Right lung (tissue), 10 donors: ENCODE measurements at places on chromosomes 1 and 21. TPM values are rescaled to one million over a fixed set of nuclear protein-coding genes. Genes with fewer than 3 reads are reported as not detected.

Gene SLC19A2
- 12.6 TPM for polyA plus RNA-seq

DNA sequence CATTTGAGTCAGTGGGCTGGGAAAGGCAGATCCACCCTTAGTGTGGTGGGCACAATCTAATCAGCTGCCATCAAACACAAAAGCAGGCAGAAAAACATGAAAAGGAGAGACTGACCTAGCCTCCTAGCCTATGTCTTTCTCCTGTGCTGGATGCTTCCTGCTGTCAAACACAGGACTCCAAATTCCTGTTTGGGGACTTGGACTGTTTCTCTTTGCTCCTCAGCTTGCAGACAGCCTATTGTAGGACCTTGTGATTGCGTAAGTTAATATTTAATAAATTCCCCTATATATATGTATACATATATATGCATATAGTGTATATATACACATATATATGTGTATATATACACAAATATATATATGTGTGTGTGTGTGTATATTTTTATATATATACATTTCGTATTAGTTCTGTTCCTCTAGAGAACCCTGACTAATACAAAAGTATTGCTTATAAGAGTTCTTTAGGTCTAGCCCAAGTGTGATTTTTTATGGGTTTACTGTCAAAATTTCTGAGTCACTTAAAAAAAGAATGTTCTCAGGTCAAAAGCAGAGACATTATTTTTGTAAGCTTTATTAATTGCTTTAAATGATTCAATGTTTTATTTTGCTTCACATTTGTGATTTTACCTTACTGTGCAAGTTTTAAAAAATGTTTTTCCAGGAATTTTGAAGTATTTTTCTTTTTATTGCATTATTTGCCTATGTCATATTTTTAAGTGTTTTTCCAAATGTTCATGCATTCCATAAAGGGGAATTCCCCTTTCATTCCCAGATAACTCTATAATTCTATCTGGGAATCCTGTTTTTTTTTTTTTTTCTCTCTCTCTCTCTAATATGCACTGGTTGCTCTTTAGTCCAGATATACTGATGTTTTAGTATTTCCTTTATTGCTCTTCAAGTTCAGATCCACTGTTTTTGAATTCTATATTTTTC lies 92.1 kb upstream of the ADAMTS5 start:
- DNase-seq: no peak

Gene BCAS2
- 44.4 TPM for polyA plus RNA-seq

- DNase-seq: no peak
Observed at GRCh38 chr1:8523666-8524206, 205.8 kb downstream of the SLC45A1 start.

DNA sequence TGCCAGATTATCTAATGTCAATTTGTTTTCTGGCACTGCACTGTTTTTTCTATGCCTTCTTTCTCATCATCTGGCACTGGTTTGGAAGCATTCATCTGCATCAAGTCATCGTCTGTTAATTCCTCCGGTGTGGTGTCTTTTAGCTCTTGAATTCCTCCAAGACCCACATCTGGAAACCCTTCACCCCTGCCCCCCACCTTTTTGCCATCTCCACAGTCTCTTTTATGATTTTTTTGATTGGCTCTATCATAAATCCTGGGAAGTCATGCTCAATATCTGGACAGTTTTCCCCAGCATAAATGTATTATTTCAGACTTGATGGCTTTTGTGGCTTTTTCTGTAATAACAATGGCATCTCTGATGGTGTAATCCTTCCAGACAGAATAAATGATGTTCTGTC lies 10.4 kb upstream of the KCNK1 start:
- no peak for DNase-seq

- no peak for DNase-seq
Observed at GRCh38 chr1:96880626-96881025, 159.0 kb downstream of the PTBP2 start.

DNA sequence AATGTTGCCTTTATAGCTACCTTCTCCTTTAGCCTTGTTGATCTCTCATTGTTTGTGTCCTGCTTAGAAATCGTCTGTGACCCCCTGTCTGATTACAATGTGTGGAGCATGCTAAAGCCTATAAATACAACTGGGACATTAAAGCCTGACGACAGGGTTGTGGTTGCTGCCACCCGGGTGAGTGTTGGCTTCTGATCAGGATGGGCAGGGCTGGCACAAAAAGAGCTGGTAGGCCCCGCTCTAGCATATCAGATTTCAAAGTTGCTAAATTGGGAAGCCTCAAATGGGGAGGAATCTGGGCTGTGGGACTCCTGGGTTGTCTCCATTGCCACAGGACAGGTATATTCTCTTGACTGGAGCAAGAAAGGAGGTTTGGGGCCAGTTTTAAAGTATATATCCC lies 8.4 kb downstream of the NCSTN start:
- no peak for DNase-seq

DNA sequence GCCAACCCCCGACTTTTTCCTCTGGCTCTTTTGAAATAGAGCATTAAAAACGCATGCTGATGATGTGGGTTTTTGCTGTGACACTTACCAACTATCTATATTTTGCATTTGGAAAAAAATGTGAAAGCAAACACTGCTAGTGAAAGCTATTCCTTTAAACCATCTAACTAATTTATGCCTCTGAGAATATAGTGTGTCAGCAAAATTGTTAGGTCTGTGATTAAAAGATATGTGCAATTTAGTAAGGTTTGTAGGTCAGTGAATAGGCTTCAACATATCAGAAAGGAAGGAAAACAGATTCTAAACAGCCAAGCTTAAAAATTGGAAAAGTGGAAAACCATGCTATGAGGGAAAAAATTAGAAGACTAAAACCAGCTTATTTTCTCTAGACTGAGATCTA lies 1929.3 kb downstream of the NCAM2 start:
- no peak for DNase-seq

Gene TBX19
- 5.6 TPM for polyA plus RNA-seq

DNA sequence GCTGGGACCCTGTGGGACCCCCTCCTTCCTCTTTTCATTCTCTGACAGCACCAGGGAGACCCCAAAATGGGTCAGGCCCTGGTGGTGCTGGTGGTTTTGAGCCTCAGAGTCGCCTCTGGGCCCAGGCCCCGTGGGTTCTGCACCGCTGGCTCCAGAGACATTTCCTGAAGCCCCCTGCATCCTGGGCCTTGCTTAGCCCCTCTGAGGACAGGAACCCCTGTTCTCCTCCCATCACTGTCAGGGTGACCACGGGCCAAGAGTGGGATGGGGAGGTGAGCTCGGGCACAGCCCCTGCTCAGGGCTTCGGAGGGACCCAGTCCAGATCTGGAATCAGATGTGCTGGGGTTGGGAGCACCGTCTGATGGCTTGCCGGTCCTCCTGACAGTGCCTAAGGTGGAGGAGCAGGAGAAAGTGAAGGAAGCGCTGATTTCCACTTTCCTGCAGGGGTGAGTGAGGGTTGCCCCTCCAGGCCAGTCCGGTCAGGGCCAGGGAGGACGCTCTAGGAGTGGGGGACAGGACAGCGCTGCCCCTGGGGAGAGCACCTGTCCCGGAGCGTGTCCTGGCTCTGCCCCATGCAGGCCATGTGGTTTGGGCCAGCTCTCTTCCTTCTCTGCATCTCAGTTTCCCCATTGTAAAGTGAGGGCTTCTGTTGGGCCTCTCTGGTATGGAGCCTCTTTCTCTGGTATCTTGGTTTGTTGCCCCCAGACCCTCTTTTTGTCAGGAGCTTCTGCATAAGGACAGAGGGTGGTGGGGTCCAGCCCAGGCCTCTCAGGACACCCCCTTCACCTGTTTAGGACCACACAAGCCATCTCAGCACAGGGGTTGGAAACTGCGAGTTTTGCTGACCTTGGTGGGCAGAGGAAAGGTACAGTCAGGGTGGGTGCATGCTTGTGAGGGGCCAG lies 71.0 kb downstream of the TRIM11 start:
- no peak for DNase-seq

DNA sequence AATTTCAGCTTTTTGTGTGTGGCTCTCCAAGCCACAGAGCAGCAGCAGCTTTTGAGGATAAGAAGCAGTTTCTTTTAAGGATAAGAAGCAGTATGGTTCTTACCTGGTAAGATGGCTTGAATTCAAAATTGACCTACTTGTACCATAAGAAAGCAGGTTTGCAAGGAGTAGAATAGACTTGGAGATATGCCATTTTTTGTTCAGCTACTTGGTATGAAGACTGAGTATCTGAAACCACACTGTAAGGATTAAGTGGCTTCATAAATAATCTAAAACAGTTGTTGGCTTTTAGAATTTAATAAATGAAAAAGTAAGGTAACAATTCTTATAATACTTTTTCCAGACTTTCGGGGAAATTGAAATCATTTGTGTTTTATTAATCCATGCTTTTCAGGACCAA lies 74.2 kb downstream of the ATF6 start:
- no peak for DNase-seq

Gene AQP10
- 0.16 TPM for polyA plus RNA-seq
